ENCODE measurements at places on chromosomes 2 and 18. TPM values are rescaled to one million over a fixed set of nuclear protein-coding genes. Genes with fewer than 3 reads are reported as not detected.

Gene GPAT2
- total RNA-seq, result 0.55 TPM

Gene TUBA3D
- total RNA-seq, result 0.50 TPM

DNA sequence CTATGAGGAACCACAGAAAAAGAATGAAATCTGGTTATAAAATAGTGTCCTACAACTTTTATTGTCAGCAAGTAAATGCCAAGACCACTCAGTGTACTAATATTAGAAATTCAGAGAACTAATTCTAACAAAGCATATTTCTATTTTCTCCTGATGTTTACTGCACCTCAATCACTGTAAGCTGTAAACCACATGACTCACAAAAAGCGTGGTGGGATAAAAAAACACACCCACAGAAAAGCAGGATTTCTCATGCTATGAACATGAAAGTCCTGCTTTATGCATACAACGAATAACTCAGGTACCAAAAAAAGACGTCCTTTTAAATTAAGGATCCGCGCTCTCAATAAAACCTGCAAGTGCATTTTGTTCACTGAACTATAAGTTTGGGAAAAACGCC is 797 bp downstream of the TXNL4A start:
- no peak for ATAC-seq

GRCh38 chr2:34266908-34267697 is 668.0 kb upstream of the FAM98A start:
- ATAC-seq, result no peak

Measured in motor neuron (in vitro differentiated cells).